ENCODE measurements at places on chromosomes 5 and 9.

DNA sequence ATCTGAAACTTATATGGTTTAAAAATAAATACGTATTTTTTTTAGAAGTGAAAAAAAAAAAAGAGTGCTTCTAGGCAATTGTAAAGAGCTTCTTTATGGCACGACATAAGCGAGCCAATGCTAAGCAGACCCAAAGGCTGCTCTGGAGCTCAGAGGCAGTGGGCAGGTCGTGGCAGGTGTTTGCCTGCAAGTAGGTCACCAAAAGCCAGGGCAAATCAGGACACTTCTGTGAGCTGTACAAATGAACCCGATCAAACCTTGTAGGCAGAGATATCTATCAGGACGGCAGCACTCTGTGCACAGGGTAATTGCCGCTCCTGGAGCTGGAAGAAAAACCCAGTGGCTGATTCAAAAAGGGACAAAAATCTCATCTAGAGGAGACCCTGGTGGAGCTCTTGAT lies 75.9 kb downstream of the IRX2 start:
- no peak for DNase-seq

GRCh38 chr9:108913391-108913790 lies 20.5 kb downstream of the ELP1 start:
- no peak for DNase-seq

GRCh38 chr9:98149422-98149821 lies 30.4 kb upstream of the TRIM14 start:
- DNase-seq, result no peak

DNA sequence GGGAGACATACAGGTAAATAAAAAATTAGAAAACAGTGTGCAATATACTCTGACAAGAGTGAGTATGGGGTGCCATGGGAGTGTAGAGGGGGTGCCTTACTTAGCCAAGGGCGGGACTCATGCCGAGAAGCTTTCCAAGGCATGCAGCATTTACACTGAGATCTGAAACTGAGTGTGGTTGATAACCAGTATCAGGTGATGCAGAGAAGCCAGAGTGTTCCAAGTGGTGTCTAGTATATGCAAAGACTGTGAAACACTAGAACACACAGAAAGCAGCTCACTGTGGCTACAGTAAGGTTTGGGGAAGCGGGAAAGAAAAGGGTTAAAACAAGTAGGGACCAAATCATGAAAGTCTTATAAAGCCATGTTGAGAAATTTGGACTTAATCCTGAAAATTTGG lies 30.5 kb upstream of the ERBIN start:
- no peak for DNase-seq

- no peak for DNase-seq
Observed at GRCh38 chr5:73370640-73371583, 77.7 kb downstream of the FOXD1 start.

GRCh38 chr5:42745426-42745825 lies 11.2 kb upstream of the CCDC152 start:
- no peak for DNase-seq

GRCh38 chr9:93091056-93091452 lies 5.0 kb upstream of the CARD19 start:
- DNase-seq, result no peak

DNA sequence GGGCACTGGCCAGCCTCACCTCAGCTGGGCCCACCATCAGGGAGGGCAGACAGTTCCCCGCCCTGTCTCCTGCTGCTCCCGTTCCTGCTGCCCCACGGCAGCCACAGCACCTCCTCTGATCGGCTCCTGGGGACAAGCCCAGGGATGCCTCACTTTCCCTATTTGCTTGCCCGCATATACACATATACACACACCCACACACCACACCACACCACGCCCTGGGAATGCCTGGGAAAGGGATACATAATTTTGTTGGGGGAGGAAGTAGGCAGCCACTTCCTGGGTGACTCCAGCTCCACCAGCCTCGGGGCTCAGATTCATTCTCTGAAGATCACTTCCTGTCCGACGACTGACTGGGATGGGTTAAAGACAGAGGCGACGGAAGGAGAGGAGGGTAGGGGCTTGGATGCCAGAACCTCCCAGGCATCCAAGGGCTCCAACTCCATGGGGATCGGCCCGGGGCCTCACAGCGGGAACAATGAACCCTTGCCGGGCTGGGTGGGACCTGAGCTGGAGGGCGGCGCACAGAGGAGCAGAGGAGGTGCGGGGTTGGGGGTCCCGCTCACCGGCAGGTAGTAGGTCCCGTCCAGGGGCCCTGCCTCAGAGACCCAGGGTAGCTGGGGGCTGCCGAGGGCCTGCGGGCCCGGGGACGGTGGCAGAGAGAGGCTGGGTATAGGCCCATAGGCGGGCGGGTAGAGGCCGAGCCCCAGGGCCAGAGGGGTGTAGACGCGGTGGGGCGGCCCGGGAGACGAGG lies 2.0 kb upstream of the MZB1 start:
- no peak for DNase-seq
